ENCODE measurements at places on chromosomes 3 and 15.

DNA sequence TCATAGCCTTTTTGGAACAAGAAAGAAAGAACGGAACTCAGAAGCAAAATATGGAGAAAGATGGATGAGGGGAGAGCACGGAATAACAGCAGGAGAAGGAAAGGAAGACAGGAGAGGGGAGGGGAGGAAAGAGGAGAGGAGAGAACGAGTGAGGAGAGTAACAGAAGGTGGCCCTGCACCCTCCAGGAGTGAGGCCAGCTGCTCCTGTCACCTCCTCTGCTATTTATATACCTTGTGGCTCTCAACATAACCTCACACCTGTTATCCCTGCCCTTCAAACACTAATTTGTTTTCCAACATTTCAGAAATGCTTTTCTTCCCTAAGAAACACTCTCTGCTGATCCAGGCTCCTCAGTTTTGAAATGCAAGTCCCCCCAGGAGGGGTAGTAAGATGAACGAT lies 53.4 kb upstream of the ATP2B2 start:
- DNase-seq: no peak

DNA sequence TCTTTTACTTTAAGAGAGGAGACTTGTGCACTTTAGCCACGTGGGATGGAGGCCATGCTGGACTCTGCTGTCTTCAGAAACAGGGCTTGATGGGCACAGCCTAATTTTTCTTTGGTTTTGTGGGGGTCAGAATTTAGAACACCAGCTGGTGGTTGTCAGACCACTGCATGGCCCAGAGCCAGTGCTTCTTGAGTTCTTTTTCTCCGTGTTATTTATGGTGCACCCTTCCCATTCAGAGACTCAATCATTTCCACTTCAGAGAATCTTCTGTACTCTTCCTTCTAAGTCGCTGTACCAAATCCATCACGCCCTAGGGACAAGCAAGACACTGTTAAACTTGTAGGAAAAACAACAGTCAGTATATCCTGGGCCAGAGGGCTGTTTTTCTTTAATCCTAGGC lies 20.1 kb downstream of the PRR23A start:
- DNase-seq: no peak

DNA sequence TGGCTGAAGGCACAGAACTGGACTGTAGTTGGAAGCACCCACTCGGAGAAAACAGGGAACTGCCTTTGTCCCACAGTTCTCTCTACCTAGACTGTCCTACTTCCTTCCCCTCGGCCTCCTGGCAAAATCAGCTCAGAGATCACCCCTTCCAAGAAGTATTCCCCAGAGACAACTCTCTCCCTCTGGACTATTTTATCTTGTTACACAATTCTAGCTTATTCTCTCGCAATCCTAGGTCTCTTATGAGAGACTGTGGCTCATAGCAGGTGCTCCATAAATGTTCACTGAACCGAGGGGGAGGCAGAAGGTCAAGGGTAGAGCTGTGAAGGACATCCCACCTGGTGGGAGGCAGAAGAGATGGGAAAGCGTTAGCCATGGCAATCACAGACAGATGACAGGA lies 10.6 kb downstream of the HEG1 start:
- DNase-seq: no peak

GRCh38 chr3:172208586-172209332 lies 169.4 kb downstream of the FNDC3B start:
- DNase-seq: no peak

GRCh38 chr3:144429719-144430121 lies 458.1 kb downstream of the DIPK2A start:
- DNase-seq: no peak

DNA sequence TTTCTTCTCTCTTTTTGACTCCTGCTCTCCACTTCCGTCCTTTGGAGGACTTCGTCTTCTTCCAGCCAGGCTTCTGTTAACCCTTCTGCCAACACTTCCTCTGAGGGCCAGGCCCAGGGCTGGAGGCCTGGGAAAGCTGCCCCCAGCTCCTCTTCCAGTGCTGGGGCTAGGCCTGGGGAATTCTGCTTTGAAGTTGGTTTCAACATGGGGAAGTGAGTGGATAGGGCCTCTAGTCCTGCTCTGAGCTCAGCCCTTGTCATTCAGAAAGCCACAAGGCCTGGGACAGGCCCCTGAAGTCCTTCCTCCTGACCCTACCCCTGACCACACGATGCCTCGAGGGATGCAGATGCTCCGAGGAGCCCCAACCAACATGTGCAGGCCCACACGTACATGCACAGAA lies 53.9 kb upstream of the HERC1 start:
- DNase-seq: no peak

DNA sequence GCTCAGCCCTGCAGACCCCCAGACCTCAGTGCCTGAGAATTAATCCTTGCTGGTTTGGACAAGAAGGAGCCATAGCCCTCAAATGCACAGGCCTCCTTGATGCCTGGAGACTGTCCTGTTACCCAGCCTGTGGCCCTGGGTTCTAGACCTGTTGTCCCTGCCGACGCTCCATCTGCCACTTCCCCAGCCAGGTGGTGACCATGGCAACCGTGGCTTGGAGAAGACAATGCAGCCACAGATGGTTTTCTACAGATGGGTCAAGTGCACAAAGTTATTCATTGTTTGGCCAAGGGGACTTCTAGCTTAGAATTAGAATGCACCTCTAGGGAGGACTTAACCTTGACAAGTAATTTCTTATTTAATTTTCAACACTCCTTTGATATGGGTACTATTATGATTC lies 297.1 kb downstream of the UACA start:
- DNase-seq: no peak

GRCh38 chr3:103112273-103112672 lies 677.5 kb downstream of the ZPLD1 start:
- no peak for DNase-seq

GRCh38 chr3:13241621-13242363 lies 168.6 kb upstream of the IQSEC1 start:
- no peak for DNase-seq

- DNase-seq: no peak
Observed at GRCh38 chr3:116048991-116049390, 396.3 kb downstream of the LSAMP start.

DNA sequence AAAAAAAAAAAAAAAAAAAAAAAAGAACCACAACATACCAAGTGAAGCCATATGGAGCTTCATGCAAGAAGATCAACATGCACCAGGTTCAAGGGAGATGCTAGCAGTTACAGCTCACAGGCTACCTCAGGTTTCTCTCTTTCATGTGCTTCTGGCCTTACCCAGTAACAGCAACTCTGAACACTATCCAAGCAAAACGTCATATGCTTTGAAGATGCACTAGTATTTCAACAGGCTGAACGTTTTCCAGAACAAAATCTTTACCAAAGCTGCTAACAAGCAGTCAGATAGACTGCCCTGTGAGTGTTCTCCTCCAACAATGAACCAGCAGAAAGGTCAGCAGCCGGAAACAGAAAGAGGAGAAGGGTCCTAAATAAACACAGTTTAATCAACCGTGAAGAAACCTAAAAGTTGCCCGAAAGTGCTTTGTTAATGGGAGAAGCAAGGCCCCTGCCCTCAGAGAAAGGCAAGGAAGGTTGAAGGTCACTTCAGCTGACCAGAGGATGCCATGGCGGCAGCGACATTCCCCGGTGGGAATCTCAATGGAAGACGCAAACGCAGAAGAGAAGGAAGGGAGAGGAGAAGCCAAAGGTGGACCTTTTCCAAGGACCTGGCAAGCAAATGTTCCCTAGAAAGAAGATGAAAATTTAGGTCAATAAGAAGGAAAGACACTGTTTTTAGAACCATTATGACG lies 80.1 kb downstream of the CCNL1 start:
- DNase-seq: no peak

GRCh38 chr3:25456723-25457670 lies 28.9 kb downstream of the RARB start:
- no peak for DNase-seq

Data from stimulated activated CD4-positive, alpha-beta T cell treated with anti-CD3 and anti-CD28 coated beads, Interleukin-1b, Interleukin-23, amount 100 ng/mL, for 1 hour (primary cell).